ENCODE measurements at places on chromosomes 16 and 17.

DNA sequence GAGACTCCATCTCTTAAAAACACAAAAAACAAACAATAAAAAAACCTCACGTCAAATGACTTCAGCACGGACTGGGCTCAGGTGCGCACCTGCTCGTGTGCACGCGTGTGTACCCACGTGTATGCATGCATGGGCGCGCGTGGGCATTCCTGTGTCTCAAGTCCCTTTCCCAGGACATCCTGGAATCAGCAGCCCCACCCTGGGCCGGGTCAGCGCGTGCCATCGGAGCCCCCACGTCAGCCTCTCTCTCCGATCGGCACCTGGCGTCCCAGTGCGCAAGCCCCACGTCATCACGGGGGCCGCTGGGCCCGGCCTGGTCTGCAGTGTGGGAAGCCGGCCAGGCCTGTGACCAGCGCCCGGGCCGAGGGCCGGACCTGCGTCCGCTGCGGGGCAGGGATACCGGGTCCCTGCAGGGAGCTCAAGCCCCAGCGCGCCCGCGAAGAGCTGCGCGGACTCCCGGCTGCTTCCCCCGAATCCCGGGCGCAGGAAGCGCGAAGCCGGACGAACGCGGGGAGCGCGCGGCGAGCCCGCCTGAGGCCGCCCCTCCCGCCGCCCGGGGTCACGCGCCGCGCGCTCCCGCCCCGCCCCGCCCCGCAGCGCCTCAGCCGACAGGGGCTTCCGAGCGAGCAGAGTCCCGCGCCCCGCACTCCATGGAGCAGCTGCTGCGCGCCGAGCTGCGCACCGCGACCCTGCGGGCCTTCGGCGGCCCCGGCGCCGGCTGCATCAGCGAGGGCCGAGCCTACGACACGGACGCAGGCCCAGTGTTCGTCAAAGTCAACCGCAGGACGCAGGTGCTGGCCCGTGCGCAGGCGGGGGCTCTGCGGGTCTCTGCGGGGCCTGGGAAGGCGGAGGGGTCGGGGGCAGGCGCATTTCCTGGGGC, at the start of gene FN3K:
TSS of gene FN3K (plus strand) at position 629 of the 880 bp plus-strand sequence. CDS start at position 651, 22 bp downstream.
- peak; percentile 11 for DNase-seq

GRCh38 chr17:17795296-17795695, 41.5 kb downstream of the SREBF1 start:
- no peak for DNase-seq

DNA sequence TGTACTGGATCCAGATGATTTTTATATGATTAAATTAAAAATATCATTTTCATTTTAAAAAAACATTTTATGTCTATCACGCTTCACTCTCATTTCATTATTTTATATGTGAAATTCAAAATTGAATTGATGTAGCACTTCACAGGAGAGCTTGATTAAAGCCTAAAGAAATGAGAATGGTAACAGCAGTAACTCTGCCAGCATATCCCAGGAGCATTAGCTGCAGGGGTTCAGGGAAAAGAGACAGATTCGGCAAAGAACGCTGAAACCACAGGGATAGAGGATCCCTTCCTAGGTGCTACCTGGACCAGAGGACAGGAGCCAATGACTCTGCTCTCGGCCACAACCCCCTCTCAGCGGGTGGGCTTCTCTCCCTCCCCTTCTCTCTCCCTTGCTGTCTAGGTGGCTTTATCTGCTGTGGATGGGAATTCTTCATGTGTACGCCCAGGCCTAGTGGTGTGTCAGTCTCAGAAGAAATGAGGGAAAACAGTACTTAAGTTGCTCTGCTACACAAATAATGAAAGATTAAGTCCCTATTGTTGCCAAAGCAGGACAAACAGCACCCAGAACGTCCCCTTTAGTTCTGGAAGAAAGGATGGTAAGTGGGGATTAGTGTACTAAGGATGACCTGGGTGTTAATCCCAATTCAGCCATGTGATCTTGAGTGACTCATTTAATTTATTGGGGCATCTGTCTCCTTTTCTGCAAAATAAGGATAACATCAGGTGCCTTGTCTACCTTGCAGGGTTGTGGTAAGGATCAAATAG, 123.3 kb downstream of the CDK5R1 start:
- no peak for DNase-seq

GRCh38 chr17:75476271-75476671, 19.8 kb downstream of the TMEM94 start:
- no peak for DNase-seq

- no peak for DNase-seq
These were observed 193.4 kb upstream of the GSE1 start for GRCh38 chr16:85419503-85420408.

DNA sequence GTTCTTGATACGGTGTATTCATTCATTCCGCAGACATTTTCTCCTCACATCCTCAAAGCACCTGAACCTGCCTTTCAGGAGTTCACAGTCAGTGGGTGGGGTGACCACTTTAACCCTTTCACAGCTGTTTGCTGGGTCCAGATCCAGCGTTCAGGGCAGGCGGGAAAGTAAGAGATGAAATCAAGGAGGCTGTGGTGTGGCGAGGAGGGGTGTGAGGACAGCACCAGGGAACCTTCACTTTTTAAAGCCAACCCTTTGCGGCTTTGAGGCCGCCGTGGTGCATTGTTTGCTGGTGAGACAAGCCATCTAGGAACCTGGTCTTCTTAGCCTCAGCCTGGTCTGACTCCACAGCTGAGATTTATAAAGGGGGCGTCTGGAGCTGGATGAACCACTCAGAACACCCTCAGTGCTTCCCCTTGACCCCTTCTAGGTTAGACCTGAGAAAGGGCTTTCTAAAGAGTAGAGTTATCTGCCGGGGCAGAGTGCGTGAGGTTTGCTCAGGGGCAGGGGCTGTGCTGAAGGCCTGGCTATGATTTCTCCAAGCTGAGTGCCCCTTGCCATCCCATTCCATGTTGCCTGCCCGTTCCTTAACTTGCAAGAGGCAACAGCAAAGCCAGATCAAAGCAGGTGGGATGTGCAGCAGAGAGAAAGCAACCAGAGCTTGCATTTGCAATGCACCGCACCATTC, 933 bp downstream of the CCR7 start:
- no peak for DNase-seq

- no peak for DNase-seq
These were observed 394.8 kb downstream of the SLC39A11 start for GRCh38 chr17:72697602-72698146.

- DNase-seq = no peak
These were observed 158.9 kb downstream of the TANC2 start for GRCh38 chr17:63124958-63125357.

DNA sequence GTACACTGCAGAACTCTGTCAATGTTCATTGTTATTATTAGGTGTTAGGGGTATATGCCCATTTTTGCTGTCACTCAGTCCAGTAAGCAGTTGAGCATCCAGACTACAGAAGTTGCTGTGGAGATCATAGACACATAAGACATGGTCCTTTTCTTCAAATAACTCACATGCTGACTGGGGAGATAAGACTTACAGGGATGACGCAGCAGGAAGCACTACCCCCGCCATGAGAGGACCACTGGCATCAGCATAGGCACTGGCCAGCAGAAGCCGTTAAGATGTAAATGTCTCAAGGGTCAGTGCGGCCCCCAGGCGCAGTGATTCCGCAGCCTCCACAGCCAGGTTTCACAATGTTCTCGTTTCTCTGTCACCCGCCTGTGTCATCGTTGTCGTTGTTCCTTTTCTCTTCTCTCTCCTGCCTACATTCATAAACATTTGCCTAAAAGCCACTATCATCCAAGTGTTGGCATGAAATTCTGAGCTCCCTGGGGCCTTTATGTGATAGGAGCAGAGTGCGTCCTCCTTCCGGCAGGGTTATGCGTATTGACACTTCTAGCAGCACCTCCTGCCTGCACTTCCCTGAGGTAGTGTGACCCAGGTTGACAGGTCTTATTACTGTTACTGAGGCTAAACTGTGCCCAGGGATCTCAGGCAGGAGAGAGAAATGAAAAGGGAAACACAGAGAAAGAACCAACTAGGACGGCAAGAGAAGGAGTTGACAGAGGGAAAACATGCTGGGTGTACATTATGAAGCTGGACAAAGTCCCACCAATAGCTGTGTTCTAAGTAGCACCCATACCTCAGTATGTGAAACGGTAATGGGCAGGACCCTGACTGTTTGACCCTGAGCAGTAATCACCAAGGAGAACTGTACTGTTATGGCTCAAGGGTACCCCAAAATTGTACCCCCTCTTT, 17.9 kb downstream of the TANGO6 start:
- no peak for DNase-seq

GRCh38 chr17:60888812-60889709, 211.4 kb downstream of the BCAS3 start:
- DNase-seq = no peak

DNA sequence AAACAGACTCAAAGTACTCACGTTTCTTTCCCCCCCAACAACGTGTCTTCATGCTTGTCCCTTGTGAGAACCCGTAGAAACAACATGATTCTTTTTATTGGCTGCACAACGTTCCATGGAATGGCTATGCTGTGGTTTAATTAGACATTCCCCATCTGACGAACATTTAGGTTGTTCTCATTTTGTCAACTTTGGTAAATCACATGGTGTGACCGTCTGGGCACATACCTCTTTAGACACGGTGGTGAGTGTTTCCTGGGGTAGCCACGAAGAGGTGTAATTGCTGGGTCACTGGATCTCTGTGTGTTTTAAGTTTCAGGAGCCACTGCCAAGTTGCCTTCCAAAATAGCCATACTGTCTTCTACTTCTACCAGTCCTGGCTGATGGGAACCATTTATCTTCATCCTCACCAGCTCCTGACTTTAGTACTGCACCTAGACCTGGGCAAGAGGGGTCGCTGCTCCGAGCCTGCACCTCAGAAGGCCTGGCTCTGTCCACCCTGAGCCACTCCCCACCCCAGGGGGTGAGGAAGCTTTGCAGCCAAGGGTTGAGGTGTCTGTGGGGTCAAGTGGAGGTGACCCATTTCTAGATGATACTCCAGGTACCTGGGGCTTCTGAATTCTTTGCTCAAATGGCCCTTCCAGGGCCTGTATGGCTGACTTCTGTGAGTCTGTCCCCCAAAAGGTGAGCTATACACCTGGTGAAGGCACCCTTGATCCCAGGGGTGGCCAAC, 84.7 kb downstream of the IRX5 start:
- no peak for DNase-seq

DNA sequence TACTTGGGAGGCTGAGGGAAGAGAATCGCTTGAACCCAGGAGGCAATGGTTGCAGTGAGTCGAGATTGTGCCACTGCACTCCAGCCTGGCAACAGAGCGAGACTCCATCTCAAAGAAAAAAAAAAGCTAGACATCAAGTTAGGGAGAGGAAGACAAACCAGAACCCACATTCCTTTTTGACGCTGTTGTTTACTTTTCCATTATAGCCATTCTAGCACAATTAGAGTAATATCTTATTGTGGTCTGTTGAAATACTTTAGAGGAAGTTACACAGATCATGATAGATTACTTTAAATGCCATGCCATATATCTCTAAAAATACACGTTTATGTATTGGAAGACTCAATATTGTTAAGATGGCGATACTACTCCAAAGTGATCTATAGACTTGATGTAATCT, 16.5 kb upstream of the ABCC1 start:
- DNase-seq = no peak

Measured in inflammatory macrophage treated with lipopolysaccharide for 4 hours (primary cell).